ENCODE measurements at places on chromosomes 4 and X. TPM values are rescaled to one million over a fixed set of nuclear protein-coding genes. Genes with fewer than 3 reads are reported as not detected.

DNA sequence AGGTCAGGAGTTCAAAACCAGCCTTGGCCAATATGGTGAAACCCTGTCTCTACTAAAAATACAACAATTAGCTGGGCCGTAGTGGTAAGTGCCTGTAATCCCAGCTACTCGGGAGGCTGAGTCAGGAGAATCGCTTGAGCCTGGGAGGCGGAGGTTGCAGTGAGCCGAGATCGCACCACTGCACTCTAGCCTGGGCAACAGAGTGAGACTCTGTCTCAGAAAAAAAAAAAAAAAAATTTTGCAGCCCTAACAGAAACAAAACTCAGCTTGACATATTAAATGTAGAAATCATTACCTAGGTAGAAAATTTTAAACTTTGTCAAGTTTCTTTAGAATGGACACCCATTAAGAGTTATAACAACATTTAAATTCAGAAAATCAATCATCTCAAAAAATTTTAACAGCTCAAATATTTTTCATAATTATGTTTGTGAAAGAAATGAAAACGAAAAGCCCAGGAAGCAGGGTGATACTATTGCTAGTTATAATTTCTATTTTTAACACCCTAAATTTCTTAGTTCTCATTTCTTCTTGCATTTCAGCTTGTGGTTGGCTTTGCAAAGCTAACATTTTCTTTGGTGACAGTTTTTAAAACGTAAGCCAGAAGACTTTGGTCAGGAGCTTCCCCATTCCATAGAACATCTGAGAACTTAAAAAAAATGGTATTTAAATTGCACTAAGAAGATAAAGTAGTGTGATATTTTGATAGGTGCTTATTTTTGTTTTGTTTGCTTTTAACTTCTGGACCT, 33.3 kb upstream of the RBBP7 start:
- no peak for DNase-seq

DNA sequence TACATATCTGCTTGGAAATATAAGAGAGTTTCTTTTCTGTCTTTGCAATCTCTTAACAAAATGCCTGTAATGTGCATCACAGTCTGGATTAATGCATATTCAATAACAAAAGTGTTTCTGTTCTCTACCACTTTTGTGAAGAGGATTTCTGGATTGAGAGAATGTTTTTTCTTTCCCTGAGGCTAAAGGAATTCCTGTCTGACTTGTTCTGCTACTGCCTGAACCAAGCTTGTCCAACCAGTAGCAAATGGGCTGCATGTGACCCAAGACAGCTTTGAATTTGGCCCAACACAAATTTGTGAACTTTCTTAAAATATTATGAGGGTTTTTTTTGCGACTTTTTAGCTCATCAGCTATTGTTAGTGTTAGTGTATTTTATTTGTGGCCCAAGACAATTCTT, 1133.9 kb downstream of the SH3BGRL start:
- no peak for DNase-seq

GRCh38 chrX:72114306-72114705, 17.4 kb downstream of the RTL5 start:
- DNase-seq, result no peak

DNA sequence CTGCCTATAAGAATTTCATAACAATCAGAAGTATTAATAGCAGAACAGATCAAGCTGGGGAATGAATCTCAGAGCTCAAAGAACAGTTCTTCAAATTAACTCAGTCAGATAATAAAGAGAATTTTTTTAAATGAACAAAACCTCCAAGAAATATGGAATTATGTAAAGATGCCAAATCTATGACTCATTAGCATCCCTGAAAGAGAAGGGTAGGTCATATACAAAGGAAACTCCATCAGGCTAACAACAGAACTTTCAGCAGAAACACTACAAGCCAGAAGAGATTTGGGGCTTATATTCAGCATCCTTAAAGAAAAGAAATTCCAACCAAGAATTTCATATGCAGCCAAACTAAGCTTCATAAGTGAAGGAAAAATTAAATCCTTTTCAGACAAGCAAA, 28.6 kb downstream of the CBR4 start:
- DNase-seq, result no peak

CT47B1 gene
- not detected for total RNA-seq

GRCh38 chr4:48813964-48814363, 16.9 kb upstream of the OCIAD1 start:
- no peak for DNase-seq

DNA sequence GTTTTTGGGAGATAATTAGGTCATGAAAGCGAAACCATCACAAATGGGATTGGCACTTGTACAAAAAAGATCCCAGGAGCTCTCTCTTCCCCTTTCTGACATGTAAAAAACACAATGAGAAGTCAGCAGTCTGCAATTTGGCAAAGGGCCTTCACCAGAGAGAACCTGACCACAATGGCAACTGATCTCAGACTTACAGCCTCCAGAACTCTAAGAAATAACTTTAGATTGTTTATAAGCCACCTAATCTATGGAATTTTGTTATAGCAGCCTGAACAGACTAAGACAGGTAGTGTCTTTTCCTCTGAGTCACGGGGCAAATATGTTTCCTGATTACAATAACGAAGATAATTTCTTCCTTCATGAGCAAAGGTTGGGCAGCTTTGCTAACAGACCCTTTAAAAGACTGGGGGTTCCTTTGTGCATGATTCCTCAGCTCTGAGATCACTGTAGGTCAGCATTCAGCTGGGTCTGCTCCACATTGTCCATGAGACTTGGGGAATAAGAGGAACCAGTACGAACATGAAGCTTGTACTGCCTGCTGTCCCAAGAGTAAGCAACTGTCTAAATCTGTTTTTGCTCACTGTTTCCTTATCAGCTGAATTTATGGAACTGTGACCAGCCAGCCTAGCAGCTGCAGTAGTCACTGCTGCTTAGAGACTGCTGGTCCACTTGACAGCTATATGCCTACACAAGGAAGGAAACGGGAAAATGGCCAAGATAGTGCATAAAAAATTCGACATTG, 191.6 kb downstream of the ANAPC10 start:
- no peak for DNase-seq

PPARGC1A gene
- not detected for total RNA-seq

FMR1NB gene
- not detected for total RNA-seq

DNA sequence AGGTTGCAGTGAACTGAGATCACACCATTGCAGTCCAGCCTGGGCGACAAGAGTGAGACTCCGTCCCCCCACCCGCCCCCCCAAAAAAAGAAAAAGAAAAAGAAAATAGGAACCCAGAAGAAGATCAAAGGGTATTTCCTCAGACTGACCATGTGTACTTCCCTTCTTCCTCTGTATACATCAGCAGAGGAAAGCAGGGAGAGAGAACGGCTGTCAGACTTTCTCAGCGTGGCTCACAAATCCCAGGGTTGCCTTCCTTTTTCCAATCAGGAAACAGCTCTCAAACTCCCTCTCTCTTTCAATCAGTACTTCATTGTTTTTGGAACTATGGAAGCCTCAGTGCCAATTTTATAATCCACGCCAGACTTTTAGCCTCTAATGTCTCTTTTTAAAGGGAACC, 59.1 kb downstream of the CHRNA9 start:
- DNase-seq, result no peak

- no peak for DNase-seq
These were observed 21.9 kb downstream of the FHIP1A start for GRCh38 chr4:151430740-151431457.

GRCh38 chr4:41746025-41746439, 2.5 kb downstream of the PHOX2B start:
- DNase-seq, result no peak

DNA sequence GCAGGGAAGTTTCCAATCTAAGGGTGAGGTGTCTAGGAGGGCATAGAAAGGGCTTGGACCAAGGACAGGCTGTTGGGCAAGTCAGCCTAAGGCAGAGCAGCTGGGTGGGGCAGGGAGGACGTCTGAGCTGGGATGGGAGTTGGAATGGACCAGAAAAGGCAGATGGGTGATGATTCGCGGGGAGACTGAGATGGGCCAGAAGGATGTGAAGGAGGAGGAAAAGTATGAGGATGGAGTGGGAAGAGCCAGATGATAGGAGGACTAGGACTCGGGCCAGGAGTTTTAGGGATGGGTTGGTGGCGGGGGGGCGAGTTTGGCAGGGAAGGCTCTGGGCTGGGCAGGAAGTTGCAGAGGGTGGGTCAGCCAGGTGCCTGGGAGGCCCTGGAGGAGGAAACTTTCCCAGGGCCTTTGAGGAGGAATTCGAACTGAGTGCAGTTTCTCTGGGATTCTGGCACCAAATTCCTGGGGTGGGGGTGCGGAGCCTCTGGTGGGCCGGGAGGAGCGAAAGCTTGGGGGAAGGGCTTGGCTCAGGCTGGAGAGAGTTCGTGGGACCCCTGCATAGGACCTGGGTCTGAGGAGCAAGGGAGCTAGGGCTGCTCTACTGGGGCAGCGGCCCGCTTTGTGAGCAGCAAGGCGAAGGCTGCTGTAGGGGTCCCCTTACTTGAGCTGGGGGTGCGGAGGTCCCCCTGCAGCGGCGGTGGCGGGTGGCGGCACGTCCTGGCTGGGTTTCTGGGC, 8.7 kb upstream of the TIMP1 start:
- DNase-seq, result no peak

GRCh38 chr4:11299016-11299415, 129.7 kb downstream of the HS3ST1 start:
- no peak for DNase-seq

JADE3 gene
- 0.44 TPM for total RNA-seq

DNA sequence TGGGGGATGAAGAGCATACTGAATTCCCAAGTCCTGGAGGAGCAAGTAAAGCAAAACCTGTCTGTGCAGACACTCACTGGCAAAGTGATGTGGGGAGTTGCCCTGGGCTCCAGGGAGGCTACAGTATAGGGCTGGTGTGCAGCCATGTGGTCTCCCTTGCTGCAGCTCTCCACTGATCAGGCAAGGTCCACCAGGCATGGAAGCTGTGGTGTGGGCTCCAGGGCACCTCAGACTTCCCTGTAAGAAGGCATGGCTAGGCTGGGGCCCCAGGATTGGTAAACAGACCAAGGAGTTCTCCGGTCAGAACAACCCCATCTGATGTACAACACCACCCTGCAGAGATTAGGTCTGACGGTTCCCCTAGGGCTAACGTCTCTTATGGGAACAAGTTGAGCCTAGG, 241.9 kb upstream of the NDST4 start:
- no peak for DNase-seq

GRCh38 chr4:53558065-53558801, 33.1 kb downstream of the LNX1 start:
- DNase-seq, result no peak

DNA sequence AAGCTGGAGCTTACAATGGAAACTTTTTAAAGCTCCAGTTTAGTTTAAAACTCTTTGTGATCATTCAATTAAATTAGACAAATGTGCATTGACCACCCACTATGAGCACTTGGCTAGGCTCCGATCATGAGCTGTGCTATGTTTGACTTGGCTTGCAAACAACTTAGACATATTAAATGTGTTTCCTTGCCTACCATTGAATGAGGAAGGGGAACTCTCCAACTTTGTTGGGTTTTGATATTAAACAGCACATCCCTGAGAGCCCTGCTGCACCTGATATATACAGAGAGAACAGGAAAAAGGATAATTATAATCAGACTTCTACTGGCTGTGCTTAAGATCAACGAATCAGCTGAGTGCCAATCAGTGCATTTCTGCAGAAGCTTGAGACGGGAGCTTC, 71.4 kb upstream of the ADGRL3 start:
- DNase-seq, result no peak

DNA sequence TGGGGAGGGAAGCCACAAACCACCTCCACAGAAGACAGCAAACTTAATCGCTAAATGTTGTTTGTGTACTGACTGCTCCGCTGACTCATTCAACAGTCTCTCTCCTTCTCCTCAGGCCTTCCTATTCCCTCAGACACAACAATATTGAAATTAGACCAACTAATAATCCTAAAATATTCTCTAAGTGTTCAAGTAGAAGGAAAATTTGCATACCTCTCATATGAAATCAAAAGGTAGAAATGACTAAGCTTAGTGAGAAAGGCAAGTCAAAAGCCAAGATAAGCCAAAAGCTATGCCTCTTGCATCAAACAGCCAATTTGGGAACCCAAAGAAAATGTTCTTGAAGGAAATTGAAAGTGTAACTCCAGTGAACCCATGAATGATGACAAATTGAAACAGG, 75.7 kb upstream of the ARHGAP24 start:
- no peak for DNase-seq

PCDH10 gene
- not detected for total RNA-seq

- DNase-seq, result no peak
These were observed 73.2 kb downstream of the SLC4A4 start for GRCh38 chr4:71411981-71412380.

GRCh38 chr4:174218127-174218790, 65.2 kb downstream of the FBXO8 start:
- DNase-seq, result no peak
